C1 segment of cervical spinal cord (tissue), 14 donors: ENCODE measurements at places on chromosomes 2 and 18.

DNA sequence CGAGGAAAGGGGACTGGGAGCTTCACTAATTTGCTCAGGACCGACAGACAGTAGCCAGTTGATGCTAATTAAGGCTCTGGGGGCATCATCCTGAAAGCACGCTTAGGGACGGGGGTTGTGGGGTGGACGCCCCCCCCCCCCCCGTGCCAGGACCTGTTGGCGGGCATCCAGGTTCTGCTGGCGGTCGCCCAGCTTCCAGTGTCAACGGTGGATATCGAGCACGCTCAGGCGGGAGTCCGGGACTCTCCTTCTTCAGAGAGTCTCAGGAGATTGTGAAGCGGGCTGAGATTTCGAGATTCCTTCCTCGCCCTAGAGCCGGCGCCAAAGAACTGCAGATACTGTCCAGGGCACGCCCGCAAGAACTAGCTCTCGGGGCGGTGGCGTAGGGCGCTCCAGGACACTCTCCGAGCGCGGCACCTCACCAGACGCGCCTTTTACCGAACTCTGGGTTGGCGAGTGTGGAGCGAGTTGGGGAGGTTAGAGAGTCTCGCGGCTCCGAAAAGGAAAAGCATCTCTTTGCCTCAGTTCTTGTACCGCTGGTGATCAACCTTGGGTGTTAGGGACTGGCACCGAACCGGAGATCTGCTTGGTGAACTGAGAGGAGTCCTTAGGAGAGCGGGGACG is 5.6 kb downstream of the RAX start:
- DNase-seq = no peak

- no peak for DNase-seq
These were observed 184.4 kb upstream of the DOK6 start for GRCh38 chr18:69216321-69216720.

- no peak for DNase-seq
These were observed 36.0 kb downstream of the SLC66A2 start for GRCh38 chr18:79915161-79916127.

DNA sequence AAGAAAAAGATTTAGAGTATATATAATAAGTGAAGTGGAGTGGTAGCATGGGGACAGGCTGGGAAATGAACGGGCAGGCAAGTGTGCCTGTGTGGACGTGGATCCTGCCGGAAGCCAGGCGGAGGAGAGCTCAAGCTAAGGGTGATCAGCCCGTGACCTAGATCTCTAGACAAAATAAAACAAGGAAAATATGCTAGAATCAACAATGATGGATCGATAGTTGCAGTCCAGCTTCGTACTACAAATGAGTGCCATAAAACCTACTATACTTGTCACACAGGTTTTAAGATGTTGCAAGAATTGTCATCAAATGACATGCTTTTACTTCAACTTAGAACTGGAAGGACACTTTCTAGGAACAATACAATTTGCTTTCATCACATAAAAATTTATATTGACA is 8.5 kb downstream of the EIF2AK2 start:
- no peak for DNase-seq

DNA sequence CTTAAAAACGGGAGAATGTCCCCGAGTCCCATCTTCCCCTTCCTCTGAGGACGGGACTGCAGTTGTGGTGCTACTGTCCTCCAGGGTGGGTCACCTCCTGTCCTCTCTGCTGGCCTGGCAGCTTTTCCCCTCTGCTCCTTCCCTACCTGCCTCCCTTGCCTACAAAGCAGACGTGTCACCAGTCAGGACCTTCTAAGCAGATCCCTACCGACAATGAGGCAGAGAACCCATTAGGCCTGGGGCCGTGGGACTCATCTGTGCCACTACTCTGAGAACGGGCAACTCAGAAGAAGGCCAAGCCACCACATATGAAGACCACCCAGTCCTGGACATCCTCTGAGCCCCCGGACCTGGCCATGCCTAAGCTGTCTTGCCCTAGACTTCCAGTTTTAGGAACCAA is 103.0 kb upstream of the TEX51 start:
- DNase-seq = no peak

GRCh38 chr2:134283661-134284060 is 29.8 kb downstream of the MGAT5 start:
- no peak for DNase-seq

DNA sequence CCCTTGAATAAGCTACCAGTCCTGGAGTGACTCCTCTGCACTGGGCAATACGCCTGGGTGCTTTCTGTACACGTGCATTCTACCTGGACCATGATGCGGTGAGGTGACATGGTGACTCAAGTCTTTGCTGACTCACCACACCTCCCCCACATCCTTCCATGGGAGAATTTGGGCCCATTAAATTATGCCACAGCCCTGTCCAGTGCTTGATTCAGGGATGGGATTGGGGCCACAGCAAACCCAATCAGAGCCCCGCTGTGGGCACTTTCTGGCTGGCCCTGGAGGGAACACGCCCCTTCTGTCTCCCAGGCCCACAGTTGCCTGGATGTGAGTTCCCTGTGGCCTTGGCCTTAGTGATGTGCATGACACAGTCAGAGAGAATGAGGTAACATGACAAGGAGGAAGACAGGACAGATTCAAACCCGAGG is 86.9 kb downstream of the LRRC30 start:
- DNase-seq = no peak

GRCh38 chr2:159617646-159618045 is 1.3 kb upstream of the BAZ2B start:
- DNase-seq = no peak

- DNase-seq = no peak
These were observed 1206.8 kb upstream of the NRXN1 start for GRCh38 chr2:52238782-52239181.

DNA sequence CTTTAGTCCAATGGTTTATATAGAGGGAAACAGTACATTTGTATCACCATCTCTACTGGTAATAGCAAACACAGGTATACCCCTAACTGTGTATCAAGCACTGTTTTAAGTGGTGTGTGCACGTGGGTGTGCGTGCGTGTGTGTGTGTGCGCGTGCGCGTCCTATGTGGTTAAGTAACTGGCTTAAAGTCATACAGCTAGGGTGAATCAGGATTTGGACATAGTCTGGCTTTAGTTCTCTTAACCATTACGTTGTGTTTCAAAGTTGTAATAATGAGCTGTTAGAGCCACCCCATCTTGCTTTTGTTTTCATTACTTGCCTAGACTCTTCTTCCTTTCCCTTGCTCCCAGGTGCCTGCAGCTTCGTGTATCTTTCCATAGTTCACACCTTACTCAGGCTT is 2.1 kb downstream of the HADHB start:
- DNase-seq = no peak

GRCh38 chr2:215644233-215644897 is 208.5 kb upstream of the FN1 start:
- DNase-seq = no peak

DNA sequence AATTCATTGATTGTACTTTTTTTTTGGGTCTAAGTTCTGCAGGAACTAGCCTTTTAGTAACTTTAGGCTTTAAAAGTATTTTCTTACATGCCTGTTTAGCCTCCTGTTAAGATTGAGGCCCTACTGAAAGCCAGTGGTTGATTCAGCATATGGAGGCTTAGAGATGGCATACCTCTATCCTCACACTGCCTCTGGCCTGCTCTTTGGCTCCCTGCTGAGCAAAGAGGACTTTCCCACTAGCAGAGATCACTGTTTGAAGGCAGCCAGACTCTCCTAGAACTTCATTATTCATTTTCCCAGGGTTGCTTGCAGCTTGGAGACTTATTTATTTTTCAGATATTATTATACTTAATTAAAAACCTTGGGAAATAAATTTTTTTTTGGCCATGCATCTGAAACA is 405.6 kb upstream of the MEX3C start:
- DNase-seq = no peak

- no peak for DNase-seq
These were observed 476.5 kb upstream of the TRIB2 start for GRCh38 chr2:12240206-12240605.

- no peak for DNase-seq
These were observed 69.4 kb upstream of the ODC1 start for GRCh38 chr2:10517351-10518043.

- no peak for DNase-seq
These were observed 183.5 kb upstream of the FAM98A start for GRCh38 chr2:33782395-33783230.
